Activated CD4-positive, alpha-beta T cell treated with anti-CD3 and anti-CD28 coated beads for 36 hours (primary cell): ENCODE measurements at places on chromosomes 12 and 14. TPM values are rescaled to one million over a fixed set of nuclear protein-coding genes. Genes with fewer than 3 reads are reported as not detected.

Gene LRIG3
- 0.09 TPM for total RNA-seq

GRCh38 chr14:105605464-105606304 lies 79.3 kb downstream of the TMEM121 start:
- no peak for DNase-seq

- no peak for DNase-seq
Measured at GRCh38 chr12:123069436-123070266, 81.2 kb downstream of the PITPNM2 start.

DNA sequence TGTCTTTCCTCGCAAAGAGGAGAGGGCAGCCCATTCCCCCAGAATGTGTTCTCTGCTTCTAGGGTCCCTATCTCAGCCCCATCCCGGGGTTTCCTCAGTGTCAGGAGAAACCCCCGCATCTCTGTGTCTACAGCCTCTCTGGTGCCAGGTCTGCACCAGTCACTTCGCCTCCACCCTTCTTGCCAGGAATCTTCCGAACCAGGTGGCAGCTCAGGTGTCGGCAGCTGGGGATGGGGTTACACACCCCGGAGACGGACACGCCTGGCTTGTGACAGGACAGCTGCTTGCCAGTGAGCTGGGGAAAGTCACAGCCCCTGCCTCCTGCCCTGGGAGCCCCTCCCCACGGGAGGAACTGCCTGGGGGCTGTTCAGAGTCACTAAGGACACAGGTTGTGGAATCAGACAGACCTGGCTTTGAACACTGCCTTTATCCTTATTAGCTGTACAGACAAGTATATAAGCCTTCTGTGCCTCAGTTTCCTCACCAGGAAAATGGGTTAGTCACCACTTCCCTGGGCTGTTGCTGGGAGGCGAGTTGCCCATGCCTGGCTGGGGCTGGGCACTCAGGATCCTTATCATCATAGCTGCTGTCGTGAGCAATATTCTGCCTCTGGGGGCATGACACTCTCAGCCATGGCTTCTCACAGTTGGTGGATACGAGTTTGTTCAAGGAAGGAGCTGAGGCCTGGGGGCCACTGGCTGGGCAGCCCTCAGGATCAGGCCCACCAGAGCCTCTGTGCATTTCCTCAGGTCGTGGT lies 10.8 kb downstream of the HIP1R start:
- no peak for DNase-seq

Gene PTPRB
- not detected for total RNA-seq

Gene POTEM
- total RNA-seq, result not detected

Gene OAS2
- total RNA-seq, result 148 TPM

Gene TAS2R8
- not detected for total RNA-seq

DNA sequence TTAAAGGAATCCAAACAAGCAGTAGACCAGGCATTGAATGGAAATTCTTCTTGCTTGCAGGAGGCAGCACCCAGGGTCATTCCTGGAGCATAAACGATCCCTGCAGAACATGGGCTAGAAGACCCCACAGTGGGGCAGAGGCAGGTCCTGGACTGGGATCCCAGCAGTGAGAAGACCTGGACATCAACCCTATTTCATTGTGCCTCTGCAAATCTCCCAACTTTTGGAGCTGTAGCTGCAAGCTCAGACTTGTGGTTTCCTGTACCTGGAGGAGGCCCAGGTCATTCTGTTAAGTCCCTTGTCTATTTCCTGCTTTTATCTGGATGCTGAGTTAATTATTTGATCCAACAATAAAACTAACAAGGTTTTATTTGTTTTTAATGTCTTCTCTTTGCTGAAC lies 61.7 kb downstream of the CALM1 start:
- DNase-seq, result no peak

DNA sequence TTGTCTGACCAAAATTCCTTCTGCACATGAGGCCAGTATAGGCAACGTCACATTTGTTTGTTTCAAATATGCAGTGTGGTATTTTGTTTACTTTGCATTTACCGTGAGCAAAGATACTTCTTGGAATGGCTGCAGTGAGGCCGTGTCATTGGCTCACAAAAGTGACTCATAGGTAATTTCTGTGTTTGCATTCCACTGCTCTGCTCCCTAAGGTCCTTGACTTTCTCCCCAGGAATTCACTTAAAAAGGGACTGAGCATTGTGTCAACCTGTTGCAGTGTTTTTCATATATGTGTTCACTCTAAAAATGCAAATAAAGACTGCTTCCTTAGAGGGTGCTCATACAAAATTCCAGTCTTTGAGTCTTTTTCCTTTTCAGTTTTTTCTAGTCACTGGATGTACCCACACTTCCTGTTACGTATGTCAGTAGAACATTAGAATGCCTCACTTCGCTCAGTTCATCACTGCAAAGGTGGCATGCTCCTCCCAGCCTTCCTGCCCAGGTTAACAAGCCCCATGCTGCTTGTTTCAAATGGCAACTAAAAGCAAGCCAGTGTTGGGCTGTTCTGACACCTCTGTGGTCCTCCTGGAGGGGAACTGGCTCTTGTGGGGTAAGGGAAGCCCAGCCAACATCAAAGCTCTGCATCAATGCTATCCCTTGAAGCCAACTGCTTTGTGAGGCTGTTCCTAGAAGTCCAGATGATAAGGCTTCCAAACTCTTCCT lies 9.1 kb downstream of the C12orf76 start:
- DNase-seq, result peak; percentile 56

Gene MTERF2
- 5.8 TPM for total RNA-seq

- peak; percentile 87 for DNase-seq
Measured at GRCh38 chr14:22002860-22003284, 329.3 kb upstream of the OR4E1 start.

- DNase-seq, result no peak
Measured at GRCh38 chr12:119748497-119748896, 80.6 kb downstream of the PRKAB1 start.

- no peak for DNase-seq
Measured at GRCh38 chr14:22481546-22481945, 107.5 kb downstream of the DAD1 start.

DNA sequence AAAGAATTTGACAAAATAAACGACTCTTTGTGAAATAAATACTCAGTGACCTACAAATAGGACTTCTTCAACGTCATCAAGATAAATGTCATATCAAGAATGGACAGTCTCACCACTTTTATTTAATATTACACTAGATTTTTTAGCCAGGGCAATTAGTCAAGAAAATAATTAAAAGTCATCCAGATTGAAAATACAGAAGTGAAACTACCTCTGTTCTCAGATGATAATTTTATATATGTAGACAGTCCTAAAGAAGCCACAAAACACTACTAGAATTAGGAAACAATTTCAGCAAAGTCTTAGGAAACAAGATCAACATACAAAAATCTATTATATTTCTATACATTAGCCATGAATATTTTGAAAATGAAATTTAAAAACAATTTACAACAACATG lies 689.6 kb upstream of the SEL1L start:
- DNase-seq, result no peak

DNA sequence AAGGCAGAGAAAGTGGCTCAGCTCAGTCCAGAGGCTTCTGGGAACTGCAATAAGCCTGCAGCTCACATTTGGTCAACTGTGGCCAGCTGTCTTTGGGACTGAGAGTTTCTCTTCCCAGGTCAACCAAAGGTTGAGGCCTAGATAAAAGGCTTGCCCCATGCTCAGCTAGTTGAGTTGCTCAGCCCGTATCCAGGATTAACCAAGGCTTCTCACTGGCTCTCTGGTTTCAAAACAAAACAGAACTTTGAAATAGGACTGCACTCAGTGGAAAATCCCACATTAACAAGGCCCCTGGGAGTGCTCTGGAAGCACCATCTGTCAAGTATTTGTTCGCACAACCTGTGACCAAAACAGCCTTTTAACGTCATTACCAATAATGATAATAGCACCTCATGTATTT lies 40.3 kb upstream of the NUAK1 start:
- no peak for DNase-seq

Gene RGS6
- total RNA-seq, result 0.39 TPM

Gene ERH
- total RNA-seq, result 385 TPM

Gene FGD4
- 0.07 TPM for total RNA-seq

Gene CLEC1B
- not detected for total RNA-seq

Gene RND1
- 3.3 TPM for total RNA-seq

DNA sequence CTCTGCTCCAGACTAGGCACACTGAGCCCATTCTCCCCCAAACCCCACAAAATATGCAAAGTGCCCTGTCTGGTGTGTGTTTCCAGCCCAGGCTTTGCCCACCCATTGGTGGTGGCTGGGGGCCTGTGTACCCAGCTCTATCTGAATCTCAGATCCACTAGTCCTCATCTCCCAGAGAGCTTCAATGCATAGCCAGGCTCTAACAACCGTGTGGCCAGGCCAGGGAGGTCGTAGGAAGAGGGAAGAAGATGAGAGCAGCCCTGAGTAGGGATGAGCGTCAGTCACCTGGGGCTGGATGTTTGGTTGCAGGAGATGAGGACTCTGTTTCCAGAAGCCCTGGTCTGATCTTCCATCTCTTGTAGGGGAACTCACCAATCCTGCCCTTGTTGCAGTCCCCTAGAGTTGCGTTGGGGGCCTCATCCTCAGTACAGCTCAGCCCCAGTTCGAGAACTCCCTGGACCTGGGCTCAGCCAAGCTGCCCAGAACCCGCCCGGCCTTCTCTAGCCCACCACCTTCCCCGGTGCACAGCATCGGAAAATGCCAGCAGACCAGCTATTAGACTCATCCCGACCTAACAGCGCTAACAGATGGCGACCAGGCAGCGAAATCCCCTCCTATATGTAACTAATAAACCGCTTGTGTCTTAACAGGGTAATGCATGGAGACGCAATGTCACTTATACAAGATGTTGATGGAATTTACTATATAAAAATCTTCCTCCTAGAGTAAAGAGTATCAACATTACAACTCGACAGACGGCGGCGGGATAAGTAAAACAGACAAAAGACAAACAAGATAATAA lies 3.2 kb upstream of the LHX5 start:
- DNase-seq, result no peak

GRCh38 chr14:33134162-33134561 lies 195.5 kb downstream of the NPAS3 start:
- no peak for DNase-seq

DNA sequence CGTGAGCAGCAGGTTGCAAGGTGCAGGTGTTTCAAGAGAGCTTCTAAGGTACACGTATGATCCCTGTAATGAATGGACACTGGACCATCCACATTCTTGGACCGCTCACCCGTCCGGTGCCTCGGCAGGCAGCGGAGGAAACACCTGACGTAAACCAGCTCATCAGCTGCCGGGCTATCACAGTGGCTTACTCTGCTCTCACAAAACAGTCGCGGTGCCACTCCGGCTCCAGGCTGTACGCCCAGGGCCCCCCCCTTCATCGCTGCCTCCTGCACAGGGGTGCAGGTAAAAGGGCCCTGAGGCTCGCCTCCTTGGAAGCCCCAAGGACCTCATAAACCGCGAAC lies 436 bp downstream of the VPS33A start:
- DNase-seq, result peak; percentile 59

GRCh38 chr14:51776102-51776894 lies 84.1 kb upstream of the GNG2 start:
- DNase-seq, result peak; percentile 67

Gene NPAS3
- not detected for total RNA-seq

Gene KLRK1
- not detected for total RNA-seq

GRCh38 chr12:54975272-54975671 lies 9.3 kb downstream of the TESPA1 start:
- DNase-seq, result no peak

DNA sequence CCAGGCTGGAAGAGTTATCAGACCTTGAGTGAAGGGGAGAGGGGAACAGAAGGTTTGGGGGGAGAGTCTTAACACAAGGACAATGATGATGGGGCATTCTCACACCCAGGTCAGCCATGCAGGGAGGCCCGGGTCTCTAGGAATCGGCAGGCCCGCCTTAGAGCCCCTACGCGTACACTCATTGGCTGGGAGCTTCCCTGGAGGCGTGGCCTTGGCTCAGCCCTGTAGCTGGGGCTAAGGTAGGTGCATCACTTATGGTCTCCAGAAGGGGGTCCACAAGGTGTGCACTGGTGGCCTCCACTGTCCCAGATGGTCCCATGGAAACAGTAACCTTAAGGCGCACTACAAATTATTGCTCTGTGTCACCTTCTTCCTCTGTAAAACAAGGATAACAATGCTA lies 660.1 kb downstream of the MED13L start:
- DNase-seq, result no peak

Gene STON2
- total RNA-seq, result 0.19 TPM

GRCh38 chr12:65881965-65882413 lies 57.7 kb downstream of the HMGA2 start:
- peak; percentile 23 for DNase-seq

Gene IL31
- total RNA-seq, result 4.0 TPM

DNA sequence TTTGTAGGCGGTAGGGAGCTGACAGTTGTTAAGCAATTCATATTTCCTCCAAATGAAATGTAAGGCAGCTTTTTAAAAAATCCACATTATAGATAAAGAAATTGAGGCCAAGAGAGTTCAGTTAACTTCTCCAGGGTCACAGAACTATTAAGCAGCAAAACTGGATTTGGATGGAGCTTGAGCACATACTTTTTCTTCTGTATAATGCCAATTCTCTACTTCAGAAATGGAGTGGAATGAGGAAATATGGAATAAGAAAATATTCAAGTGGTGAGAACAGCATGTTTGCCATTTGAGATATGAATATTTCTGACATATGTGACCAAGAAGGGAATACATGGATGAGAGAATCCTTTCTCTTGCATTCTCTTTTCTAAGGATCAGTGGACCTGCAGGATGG lies 233.1 kb downstream of the FOXG1 start:
- no peak for DNase-seq

- no peak for DNase-seq
Measured at GRCh38 chr12:110316861-110317260, 35.8 kb downstream of the ATP2A2 start.

DNA sequence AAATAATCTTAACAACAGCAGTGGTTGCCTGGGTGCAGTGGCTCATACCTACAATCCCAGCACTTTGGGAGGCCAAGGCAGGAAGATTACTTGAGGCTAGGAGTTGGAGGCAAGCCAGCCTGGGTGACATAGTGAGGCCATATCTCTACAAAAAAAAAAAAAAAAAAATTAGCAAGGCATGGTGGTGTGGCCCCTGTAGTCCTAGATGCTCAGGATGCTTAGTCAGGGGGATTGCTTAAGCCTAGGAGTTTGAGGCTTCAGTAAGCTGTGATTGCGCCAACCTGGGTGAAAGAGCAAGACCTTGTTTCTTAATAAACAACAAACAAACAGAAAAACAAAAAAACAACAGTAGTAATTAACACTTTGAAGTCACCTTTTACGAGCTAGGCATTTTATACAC lies 642 bp upstream of the ACSM4 start:
- DNase-seq, result no peak

Gene NGB
- not detected for total RNA-seq

Gene TPI1
- total RNA-seq, result 1,824 TPM

- DNase-seq, result no peak
Measured at GRCh38 chr14:104434214-104435076, 145.1 kb upstream of the C14orf180 start.

Gene PRB2
- total RNA-seq, result not detected

Gene IRAK3
- total RNA-seq, result 1.1 TPM

- no peak for DNase-seq
Measured at GRCh38 chr12:88553941-88554658, 26.2 kb downstream of the KITLG start.

Gene AICDA
- not detected for total RNA-seq

DNA sequence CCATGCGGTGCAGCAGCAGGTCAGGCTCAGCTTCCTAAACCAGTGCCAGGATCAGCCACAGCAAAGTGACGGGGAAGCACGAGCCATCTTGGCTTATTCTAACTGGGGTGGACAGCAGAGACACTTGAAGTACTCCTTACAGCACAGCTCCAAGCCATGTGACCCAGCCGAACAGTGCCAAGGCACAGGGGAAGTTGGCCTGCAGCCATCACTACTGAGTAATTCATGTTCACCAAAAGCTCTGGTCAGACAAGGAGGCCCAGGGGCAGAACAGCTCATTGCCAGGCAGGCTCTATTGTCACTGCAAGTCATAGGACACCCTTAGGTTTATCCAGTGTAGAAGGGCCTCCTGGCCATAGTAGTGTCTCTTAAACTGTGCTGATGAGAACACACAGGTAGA lies 23.4 kb upstream of the SLC35F4 start:
- DNase-seq, result no peak
